ENCODE measurements at places on chromosomes 6 and 20.
A peak's percentile ranks its signal among the peaks of the same experiment; 100 is the strongest.

- DNase-seq, result no peak
Observed at GRCh38 chr6:152957796-152958195, 25.0 kb downstream of the FBXO5 start.

- DNase-seq, result no peak
Observed at GRCh38 chr20:62590309-62591121, 51.8 kb upstream of the SLCO4A1 start.

DNA sequence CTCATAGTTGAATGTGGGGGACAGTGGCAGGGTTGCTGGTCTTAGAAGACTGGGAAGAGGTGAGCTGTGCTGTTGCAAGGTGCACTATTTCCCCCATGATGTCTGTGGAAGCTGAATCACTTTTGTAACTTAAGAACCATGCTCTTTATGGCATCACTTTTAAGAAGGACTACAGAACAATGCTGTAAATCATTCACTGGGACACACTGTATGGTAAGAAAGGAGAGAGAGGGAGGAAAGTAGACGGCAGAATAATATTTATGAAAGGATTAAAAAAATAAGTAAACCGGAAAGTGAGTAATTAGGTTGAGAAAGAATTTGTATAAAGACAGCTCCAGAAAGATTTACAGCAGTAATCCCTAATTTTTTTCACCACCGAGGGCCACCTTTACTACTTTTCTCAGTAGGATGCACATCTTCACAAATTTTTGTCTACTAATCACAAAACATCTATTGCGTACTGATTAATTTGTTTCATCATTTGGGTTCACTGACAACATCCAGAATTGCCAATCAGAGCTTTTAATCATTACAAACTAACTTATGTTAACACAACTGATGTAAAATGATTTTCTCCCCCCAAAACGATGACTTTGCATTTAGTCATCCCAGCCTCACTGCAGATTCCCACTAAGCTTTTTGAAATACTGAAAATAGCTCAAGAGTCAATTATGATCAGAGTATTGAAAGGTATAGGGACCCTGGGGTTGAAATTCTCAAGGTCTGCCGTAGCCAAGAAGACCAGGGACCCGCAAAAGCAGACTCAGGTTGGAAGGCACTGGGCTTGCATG is 560.7 kb upstream of the NOX3 start:
- no peak for DNase-seq

DNA sequence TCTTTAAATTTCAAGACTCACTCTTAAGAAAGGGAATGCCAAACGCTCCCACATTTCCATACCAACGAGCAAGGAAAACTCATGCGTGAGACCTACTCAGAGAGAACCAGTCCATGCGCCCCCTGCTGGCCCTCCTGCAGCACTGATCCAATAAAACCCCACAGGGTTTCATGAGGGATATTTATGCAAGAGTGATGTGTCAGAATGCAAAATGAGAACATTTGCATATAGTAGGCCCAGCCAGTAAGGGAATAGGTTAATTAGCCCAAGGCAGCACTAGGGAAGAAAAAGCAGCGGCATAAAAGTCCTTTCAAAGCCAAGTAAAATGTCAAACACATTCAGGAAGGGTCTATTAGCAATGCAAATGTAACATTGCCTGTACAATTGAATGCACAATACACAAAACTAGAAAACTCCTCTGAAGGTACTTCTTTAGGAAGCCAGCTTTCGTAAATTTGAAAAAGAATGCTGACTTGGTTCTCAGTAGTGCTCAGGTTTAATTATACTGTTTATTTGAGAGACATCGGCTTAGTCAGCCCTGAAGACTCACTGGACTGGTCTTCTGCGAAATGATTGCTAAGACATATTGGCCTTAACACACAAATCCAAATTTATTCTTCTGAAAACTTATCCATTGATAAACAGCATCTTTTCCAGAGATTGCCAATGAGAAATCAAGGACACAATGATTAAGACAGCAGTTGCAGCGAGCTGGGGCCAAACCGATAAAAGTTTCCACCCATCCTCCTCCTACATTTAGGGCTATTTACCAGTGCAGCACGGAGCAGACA is 93.2 kb downstream of the GMPR start:
- DNase-seq, result peak; percentile 77

- no peak for DNase-seq
Observed at GRCh38 chr6:168226061-168226752, 93.4 kb downstream of the DACT2 start.

- no peak for DNase-seq
Observed at GRCh38 chr6:43665376-43665775, 20.5 kb downstream of the RSPH9 start.

DNA sequence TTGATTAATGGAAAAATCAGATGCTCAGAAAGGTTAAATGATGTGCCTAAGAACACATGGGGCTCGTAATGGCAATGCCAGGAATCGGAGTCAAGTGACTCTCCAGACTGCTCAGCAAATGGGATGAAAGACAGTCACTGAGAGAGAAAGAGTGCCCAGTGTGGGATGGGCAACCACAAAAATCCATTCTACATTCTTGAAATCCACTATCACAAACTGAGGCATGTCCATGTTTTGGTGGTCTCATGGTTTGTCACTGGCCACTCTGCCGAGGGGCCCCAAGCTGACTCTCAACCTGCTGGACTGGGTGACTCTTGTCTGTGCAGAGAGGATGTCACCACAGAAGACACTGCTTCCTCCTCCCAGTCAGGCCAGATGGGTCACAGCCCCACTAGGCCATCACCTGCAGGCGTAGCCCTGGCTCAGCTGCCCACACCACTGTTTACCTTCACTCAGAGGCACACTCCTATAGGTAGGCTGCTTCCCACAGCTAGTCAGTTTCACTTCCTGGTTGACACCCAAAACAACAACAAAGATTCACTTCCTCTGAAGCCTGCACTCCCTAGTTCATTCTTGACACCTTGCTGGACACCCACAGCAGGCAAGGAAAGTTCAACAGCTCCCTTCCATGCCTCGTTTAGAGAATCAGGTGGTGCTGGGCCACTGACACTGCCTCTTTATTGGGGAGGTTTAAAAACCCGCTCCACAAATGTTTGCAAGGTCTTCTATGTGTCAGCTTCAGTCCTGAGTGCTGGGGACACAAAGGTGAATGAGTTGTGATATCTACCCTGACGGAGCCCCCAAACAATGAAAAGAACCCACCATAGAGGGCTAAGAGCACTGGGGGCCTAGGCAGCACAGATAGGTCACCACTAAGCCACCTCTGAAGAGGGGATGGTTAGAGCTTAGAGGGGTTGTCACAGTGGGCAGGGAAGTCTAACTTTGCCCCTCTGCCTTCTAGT is 21.7 kb downstream of the MAP1LC3A start:
- DNase-seq, result no peak

- DNase-seq, result no peak
Observed at GRCh38 chr6:143336446-143337152, 113.9 kb downstream of the ADAT2 start.

DNA sequence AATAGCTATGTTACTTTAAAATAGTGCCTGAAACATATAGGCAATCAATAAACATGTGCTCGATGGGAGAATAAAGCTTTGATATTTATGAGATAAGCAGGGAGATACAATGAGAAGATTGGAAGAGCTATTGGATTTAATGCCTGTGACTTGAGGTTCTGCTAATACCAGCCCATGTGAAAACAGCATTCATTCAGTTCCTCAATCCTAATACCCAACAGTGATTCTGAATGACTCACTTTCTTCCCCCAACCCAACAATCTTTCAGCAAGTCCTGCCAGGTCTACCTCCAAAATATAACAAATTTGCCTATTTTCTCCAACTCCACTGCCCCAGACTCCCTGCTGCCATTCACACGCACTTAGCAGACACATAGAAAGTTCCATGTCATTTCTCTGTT is 26.6 kb upstream of the KLHL31 start:
- DNase-seq, result no peak

GRCh38 chr6:11009353-11009752 is 34.8 kb downstream of the ELOVL2 start:
- no peak for DNase-seq

DNA sequence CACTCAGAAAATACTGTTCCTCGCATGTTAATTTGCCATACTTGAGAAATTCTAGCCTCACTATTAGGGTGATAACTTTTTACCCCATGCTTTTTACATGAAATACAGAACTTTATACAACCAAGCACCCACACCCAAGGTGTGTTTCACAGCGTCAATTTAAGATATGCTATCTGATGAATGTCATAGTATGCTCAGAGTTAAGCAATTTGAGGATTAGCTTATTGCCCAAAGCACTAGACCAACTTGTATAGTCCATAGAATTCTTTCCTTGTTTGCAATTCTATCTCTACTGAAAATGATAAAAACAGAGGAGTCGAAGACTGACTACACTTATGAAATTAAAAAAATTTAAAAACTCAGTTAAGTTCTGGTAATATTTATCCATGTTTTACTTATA is 82.1 kb upstream of the CARMIL1 start:
- DNase-seq, result no peak

DNA sequence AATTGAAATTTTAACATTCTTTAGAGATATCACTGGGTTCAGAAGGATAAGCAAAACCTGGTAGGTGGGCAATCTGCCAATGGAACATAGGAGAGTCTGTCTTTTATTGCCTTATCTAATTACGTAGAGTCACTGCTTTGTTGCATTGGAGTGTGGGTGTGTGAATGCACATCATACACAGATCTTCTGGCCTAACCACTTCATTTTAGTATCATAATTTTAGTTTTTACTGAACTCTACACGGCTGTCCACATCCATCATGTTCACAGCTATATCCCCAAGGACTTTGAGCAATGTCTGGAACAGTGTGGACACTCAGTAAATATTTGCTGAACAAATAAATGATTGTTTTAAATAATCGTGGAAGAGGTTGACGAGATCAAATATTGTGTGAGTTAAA is 104.6 kb upstream of the AKIRIN2 start:
- DNase-seq, result no peak

DNA sequence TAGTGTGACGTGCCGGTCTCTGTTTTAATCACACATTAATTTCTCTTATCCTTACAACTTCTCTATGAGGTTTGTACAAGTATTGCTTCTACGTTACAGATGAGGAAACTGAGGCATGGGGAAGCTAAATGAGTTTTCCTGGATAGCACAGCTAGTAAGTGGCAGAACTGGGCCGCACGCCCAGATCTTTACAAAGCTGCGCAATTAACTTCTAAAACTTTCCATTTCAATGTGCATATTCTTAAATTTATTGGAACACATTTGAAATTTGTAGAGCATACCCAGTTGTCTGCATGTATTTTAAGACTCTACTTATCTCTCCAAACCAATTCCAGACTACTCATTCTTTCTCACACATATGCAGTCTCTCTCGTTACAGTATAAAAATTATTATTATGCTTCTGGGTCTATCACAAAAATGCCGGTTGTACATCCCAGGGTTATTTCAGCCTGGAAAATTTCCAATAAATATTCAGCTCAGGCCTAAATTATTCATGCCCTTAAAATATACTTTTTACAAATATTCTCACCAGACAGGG is 10.2 kb upstream of the PERP start:
- DNase-seq, result no peak

DNA sequence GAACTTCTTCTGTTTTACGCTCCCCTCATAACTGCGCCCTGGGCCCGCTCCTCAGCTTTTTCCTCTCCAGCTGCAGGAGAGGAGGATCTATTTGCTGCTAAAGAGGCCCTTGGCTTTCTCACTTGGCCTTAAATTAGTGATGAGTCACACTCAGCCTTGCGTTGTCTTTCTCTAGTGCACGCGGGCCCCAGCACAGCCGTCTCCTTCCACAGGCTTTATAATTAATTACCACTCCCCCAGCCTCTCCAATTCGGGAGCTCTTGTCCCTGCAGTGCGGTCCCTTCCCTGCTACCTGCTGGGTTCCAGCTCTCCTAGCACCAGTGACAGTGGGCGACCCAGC is 25.2 kb downstream of the PACSIN1 start:
- DNase-seq, result no peak

- DNase-seq, result peak; percentile 7
Observed at GRCh38 chr6:111920578-111920977, 47.3 kb upstream of the FYN start.

GRCh38 chr6:3616565-3617176 is 134.8 kb downstream of the PXDC1 start:
- DNase-seq, result no peak

DNA sequence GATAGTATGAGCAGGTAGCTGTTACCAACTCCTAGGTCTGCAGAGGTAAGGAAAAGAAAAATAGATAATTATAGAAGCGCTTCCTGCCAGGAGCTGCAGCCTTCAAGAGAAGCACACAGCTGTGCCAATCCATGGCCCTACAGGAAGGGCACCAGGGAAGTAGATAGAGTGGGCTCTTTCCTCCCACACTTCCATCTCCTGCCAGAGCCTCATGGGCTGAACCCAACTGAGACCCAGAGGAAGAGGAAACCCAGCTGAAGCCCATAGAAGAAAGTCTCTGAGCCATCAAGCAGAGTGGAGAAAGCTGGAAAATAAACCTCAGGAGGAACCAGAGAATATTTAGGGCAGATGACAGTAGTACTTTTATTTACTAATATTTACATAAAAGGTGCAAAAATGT is 146.7 kb upstream of the ATXN1 start:
- no peak for DNase-seq

DNA sequence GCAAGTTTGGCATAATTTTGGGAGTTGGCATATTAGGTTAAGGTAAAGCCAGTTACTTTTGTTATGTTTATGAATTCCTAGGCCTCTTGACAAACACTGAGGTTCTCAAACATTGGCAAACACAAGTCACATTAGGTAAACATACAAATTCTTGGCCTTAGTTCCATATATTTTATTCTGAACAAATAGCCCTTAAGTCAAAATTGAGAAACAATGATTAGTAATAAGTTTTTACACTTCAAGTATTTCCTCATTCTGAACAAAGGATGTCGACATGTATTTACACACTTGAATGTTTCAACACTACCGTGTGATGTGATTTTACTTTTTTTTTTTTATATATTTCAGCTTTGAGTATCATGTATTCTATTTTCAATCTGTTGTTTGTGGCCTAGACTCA is 3.8 kb upstream of the ECHDC1 start:
- no peak for DNase-seq

DNA sequence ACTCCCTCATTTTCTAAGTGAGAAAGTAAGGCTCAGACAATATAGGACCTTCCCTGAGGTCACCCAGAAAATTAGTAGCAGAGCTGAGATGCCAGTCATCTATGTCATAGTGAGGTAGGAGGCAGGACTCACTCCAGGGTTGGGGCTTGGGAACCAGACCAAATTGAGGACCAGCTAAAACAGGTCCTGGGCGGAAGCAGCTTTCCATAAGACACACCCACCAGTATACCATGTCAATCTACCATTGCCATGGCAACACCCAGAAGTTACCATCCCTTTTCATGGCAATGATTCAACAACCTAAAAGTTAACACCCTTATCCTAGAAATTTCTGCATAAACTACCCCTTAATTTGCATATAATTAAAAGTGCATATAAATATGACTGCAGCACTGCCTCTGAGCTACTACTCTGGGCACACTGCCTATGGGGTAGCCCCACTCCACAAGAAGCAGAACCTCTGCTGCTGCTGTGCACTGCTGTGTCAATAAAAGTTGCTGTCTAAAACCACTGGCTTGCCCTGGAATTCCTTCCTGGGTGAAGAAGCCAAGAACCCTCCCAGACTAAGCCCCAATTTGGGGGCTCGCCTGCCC is 30.3 kb upstream of the OCSTAMP start:
- DNase-seq, result no peak

- DNase-seq, result no peak
Observed at GRCh38 chr6:90086517-90086916, 192.2 kb downstream of the GJA10 start.

Measured in neural progenitor cell (in vitro differentiated cells).